Activated B cell treated with CpG ODN at 0.5 μM for 24 hours (primary cell): ENCODE measurements at places on chromosomes 6 and 20.
A peak's percentile ranks its signal among the peaks of the same experiment; 100 is the strongest.

DNA sequence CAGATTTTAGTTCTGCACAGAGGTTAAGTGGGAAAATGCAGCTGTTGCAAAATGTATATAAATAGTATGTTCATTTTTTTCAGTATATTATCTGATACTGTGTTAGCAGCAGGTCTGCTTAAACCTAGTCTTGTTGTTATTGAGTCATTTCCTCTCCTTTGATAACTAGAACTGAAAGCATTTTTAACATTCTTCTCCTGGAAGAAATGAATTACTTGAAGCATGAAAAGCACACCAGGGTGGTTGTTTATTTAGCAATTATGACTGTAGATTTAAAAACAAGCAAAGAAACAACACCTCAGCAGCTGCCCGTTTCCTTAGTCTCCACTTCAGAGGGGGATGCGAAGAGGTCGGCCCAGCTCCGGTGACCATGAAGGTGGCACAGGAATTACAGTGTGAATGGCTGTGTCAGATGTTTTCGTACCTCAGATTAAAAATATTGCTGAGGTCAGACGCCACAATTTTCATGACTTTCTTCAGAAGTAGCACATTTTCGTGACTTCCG lies 53.5 kb downstream of the GOPC start:
- no peak for DNase-seq

DNA sequence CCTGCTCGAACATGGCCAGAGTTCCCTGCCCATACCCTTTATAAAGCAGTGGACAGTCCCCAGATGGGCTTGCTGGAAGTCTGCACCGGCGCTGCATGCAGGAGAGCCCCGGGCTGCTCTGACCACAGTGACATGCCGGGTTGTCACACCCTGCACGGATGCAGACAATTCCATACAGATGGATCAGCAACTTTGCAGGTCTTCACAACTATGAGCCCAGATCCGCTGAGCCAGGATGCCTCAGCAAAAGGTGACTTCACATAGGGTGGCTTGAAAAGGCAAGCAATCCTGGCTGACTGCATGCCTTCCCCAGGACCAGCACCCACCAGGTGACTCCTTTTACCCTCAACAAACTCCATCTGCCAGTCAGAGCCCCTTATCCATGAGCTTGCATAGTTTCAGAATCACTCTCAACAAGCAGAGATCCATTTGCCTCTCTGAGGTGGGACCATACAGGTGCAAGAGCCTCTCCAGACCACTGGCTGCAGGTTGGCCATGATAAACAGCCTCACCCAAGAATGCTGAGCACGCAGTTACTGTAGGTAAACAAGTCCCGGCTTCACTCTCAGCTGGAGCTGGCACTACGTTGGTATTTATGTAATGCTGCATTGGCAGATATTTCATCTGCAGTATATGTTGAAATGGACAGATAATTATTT lies 183.0 kb upstream of the QKI start:
- no peak for DNase-seq

- no peak for DNase-seq
Observed at GRCh38 chr6:152091851-152092341, 284.4 kb downstream of the ESR1 start.

DNA sequence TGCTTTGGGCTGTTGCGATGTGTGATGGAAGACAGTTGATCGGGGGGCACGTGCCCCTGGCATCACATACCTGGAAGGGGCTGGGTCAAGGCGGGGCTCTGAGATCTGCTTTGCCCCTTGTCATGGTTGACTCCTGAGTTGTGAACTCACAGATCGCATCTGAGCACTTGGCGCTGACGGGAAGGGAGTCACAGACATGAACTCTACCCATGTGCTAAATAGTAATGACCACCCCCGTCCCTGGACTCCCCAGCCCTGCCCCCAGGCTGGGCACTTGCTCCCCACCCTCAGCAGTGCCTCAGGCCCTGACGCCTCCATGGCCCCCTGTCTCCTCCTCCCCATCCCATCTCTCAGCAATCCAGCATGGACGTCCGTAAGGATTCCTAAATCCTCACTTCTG lies 107.0 kb downstream of the SYNDIG1 start:
- no peak for DNase-seq

DNA sequence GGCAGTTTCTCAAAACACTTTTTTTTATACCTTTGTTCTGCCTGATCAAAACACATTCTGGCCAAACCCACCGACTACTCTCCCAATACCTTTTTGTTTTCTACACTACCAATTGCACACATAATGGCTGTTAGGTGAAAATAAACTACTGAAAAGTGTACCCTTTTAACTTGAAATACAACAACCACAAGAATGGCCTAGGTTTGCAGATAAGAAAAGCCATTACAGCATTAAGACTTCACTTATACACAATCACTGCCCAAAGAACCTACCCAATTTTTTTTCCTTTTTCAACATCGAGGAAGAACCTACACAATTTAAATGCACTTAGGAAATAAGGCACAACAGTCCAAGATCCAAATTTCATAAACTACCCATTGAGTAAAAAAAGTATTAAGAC lies 1.8 kb downstream of the SEC63 start:
- DNase-seq: no peak

GRCh38 chr6:72411872-72412708 lies 209.8 kb upstream of the KCNQ5 start:
- DNase-seq: peak; percentile 67

DNA sequence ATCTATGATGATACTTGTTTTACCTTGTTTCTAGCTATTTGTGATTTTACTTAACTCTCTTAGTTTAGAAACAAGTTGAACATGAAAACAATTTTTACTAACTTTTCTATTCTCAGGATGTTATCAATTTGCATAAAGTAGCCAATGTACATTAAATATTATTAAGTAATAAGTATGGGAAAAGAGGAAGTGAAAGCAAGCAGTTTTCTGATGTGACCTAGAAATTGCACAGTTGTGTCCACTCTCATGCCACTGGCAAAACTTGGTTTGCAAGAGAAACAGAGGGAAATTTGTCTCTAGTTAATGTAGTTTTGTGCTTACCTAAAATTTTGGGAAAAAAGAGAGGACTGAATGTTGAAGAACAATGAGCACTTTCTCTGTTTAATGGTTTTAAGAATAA lies 19.2 kb upstream of the TSPYL1 start:
- no peak for DNase-seq

- no peak for DNase-seq
Observed at GRCh38 chr6:96777113-96777512, 60.2 kb downstream of the GPR63 start.

- no peak for DNase-seq
Observed at GRCh38 chr6:5937169-5937909, 69.4 kb downstream of the NRN1 start.

DNA sequence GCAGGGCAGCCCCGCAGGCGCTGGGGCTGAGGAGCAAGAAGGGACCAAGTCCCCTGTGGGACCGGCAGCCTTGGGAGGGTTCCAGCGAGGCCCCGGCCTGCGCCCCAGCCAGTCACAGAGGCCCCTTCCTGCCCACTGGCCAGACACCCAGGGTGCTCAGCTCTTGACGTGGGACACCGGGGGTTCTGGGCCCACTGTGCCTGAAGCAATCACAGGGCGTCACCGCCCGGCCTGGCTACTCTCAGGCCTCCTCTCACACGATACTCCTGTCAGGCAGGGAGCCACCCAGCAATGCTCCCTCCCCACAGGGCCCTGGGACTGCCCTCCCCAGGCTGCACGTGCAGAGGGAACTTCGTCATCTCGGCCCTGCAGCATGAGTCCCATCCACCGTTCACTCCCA lies 14.5 kb downstream of the TAF4 start:
- no peak for DNase-seq

- no peak for DNase-seq
Observed at GRCh38 chr6:108751282-108751681, 96.9 kb upstream of the ARMC2 start.

- no peak for DNase-seq
Observed at GRCh38 chr6:31545291-31545690, 1.1 kb downstream of the ATP6V1G2 start.

GRCh38 chr20:47780720-47781389 lies 4.4 kb downstream of the SULF2 start:
- no peak for DNase-seq

- DNase-seq: no peak
Observed at GRCh38 chr6:51542475-51542874, 544.9 kb downstream of the PKHD1 start.

GRCh38 chr6:118377711-118378414 lies 170.2 kb upstream of the PLN start:
- DNase-seq: no peak
